ENCODE measurements at places on chromosomes 13 and 19.

- no peak for DNase-seq
Measured at GRCh38 chr13:108610507-108610906, 18.9 kb upstream of the MYO16 start.

- no peak for DNase-seq
Measured at GRCh38 chr13:47826471-47826870, 174.6 kb downstream of the SUCLA2 start.

DNA sequence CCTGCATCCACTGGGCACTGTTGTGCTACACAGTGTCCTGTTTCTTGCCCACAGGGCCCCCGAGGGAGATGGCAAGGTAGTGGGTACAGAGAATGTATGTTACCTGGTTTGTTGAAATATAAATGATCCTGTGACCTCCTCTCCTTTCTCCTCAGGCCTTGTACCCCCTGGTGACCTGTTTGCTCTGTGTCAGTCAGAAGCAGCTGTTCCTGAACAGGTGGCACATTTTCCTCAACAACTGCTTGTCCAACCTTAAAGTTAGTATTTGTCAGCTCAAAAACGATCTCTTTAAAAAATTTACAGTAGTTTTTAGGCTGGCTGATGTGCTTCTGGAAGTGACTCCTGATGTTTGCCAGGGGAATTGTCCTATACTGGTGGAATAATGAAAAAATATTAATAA, 105.1 kb downstream of the FRY start:
- DNase-seq: no peak

- no peak for DNase-seq
Measured at GRCh38 chr13:27933118-27933517, 13.3 kb downstream of the PDX1 start.

GRCh38 chr19:51944798-51945552, 17.7 kb downstream of the ZNF613 start:
- DNase-seq: no peak

Measured in stimulated activated CD8-positive, alpha-beta memory T cell treated with anti-CD3 and anti-CD28 coated beads, Interleukin-2, amount 100 ng/mL, for 48 hours (primary cell).